Renal pelvis (tissue), 12 donors: ENCODE measurements at places on chromosomes 2 and 18. TPM values are rescaled to one million over a fixed set of nuclear protein-coding genes. Genes with fewer than 3 reads are reported as not detected.

DNA sequence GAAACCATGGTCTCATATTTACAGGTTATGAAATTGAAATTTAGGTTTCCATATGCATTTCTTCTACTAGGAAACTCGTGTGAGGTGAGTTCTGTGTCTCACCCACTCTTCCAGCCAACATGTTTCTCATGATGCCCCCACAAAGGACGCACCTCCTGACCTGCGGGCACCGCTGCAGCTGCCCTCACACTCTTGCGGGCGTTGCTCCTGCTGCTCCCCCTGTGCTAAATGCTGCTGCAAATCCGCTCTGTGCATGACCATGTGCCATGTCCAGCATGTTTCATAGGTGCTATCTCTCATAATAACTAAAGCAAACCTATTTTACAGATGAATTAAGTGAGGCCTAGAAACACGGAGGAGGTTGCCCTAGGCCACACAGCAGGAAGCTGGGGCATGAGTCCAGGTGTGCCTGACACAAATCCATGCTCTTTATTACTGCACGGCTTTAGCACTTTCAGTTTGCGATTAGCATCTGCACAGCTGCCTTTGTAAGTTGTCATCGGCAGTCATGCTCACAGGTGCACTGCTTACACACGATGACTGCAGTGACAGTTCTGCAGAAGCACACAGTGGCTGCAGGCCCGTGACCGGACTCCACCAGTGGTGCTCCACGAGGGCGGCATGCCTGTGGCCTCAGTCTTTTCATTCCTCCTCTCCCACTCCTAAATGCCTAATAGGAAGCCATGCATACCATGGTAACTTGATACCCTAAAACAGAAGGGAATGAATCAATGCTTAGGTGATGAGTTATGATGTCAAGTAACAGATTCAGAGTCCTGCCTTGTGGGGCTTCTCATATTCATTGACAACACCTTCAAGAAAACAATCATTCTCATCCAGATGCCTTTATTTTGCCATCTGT is 14.9 kb upstream of the GALR1 start:
- no peak for DNase-seq

DNA sequence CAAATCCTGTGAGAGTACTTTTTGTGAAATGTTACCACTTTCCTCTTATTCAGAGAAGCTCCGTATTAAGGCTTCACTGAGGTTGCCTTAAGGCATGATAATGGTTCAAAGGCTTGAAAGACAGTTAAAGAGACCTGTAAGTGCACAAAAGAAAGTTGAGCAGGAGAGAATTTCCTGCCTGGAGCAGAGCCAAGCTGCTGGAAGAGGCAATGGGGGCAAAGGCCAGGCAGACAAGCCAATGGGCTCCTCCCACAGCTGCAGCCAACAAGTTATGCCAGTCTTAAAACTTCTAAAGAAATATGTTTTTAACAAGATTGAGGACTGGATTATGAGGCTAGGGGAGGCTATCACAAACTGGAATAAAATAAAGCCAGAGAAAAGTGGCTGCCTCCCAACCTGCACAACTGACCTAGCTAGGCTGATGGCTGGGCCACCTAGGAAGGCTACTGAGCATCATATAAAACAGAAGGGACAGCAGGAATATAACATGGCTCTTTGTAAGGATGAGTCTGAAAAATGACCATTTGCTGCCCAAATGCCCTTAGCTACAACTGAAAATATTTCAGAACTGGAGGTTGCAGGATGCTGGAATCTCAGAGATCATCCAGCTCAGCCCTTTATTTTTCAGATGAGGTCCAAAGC is 2.1 kb downstream of the IL1B start:
- DNase-seq: no peak

DNA sequence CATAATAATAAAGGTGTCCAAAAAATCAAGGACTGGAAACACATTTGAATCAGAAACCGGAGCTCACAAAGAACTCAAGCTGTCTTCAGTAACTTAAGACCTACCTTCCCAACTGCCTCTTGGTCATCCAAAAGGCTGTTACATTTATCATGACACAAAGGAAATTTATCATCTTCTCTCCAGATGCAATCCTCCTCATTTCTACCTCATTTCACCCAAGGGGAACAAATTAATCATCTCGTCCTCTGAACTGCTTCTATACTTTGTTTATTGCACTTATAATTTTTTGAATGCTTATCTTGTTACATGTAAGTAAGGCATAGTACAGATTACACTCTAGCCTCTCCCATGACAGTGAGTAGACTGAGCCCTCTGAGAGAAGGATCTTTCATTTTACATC is 105.1 kb upstream of the RGPD4 start:
- DNase-seq: no peak

- DNase-seq: no peak
Measured at GRCh38 chr2:127597984-127598380, 48.0 kb upstream of the GPR17 start.

Gene REG3G
- not detected for polyA plus RNA-seq
